ENCODE measurements at places on chromosomes 2 and 18.

DNA sequence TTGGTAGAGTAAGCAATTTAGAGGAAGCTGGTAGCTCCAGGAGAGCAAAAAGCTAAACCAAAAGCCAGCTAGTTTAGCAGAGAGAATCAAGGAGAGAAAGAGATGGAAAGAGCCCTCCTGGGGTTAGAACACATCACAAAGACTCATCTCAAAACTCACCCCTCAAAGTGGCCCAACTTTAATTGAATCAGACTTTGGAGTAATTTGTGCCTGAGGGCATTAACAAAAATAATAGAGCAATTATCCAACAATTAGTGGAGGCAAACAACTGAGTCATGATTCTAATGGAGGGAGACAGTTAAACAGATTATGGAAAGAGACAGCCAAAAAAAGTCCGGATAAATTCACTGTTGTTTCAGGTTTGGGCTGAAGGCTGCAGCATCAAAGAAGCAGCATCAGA is 417.4 kb downstream of the KCNJ3 start:
- DNase-seq = no peak

GRCh38 chr2:100980046-100980445 is 22.0 kb upstream of the RPL31 start:
- no peak for DNase-seq

- DNase-seq = no peak
Observed at GRCh38 chr18:65753520-65753919, 2.7 kb downstream of the CDH7 start.

DNA sequence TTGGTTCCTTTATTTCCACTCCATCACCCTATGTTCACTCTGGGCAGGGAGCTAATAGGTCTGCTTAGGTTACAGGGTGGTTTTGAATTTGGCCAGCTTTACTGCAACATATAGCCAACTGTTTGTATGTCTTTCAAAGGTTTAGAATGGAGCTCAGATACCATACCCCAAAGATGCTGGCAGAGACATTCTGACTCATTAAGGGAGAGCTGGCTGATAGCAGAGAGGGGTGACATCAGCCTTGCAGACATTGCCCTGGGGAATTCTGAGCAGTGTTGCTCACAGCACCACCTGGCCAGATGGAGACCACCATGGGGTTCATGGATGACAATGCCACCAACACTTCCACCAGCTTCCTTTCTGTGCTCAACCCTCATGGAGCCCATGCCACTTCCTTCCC is 2.1 kb downstream of the PROKR1 start:
- no peak for DNase-seq

DNA sequence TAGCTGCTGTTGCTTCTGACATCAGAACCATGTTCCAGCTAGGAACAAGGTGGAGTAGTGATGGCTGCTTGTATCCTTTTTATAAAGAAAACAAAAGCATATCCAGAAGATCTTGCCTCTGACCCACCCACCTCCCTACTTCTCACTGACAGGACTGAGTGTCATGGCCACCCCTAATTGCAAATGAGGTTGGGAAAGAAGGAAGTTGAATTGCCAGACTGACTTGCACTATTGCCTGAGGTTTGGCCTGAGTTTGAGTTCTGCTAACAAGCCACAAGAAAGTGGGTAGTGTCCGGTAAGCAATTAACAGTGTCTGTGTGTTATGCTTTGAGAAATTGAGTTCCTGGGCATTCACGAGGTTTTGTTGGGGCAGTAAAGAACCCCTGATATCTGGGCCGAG is 22.8 kb downstream of the SGPP2 start:
- no peak for DNase-seq

- DNase-seq = no peak
Observed at GRCh38 chr2:204948822-204949221, 403.5 kb downstream of the PARD3B start.

GRCh38 chr2:183001948-183002347 is 36.3 kb downstream of the NCKAP1 start:
- no peak for DNase-seq

- no peak for DNase-seq
Observed at GRCh38 chr2:177542396-177542795, 149.8 kb downstream of the AGPS start.

GRCh38 chr2:24106786-24107185 is 16.3 kb downstream of the PFN4 start:
- DNase-seq = no peak

DNA sequence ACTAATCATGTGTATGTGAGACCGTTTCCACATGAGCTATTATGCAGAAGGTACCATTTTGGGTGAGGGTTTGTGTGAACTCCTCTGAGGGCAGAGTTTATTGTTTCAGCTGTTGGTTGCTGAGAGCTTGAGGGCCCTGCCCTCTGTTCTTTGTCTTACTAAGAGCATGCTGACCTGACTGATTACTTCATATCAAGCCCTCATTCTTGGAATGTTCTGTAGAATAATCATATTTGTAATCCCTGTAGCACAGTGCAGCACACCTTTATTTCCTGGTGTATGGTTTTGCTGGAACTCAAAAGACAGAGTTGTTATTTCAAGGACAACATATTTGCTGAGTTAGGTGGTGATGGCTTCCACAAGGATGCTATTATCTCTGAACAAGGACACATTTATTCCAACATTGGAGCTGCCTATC is 118.5 kb downstream of the GALNT3 start:
- no peak for DNase-seq

GRCh38 chr2:71546777-71547281 is 93.5 kb downstream of the DYSF start:
- DNase-seq = no peak

DNA sequence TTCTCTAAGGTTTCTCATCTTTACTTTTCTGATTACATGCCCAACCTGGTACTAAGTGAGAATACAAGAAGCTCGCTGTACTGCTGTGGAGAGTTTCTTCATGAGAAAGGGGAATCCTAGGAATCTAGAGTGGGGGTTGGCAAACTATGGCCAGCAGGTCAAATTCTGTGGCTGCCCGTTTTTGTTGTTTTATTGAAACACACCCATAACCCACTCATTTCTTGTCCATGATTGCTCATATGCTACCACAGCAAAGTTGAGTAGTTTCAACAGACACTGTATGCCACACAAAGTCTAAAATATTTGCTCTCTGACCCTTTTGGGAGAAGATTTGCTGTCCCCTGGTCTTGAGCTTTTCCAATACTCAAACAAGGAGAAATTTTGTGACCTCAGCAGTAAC is 58.8 kb downstream of the C2orf74 start:
- no peak for DNase-seq

DNA sequence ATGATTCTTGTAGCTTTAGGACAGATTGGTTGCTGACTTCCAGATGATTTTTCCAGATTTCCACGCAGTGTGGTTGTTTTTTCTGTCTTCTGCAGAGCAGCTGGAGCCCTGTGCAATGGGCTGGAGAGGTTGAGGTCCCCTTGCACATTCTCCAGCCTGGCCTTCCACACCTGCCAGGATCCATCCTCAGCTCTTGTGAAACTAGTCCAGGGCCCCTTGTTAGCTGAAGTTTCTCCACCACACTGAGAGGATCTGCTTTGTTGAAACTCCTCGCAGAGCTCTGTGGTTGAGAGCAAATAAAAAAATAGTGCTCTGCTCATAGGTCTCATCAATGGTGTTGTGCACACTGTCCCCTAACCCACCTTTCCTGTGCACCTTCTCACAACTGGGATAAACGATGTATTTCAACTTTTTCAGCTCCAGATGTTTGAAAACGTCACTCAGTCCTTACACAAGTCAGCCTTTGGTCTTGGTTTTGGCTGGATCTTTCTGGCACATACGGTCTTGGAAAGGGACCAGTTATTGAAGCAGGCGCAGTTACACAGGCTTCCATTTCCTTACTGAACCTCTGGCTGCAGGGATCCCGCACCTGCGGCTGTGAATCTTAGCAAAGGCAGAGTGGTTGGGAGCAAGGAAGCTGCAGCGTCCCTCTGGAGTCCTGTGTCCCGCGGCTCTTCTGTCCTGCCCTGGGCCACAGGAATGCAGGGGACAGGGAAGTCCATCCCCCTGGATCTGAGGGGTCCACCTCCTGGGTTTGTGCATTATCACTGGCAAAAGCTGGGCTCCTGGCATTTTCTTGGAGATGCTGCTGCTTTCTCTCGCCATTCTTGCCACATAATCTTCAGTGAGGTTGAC is 272.0 kb upstream of the DSEL start:
- DNase-seq = no peak
